ENCODE measurements at places on chromosomes 16 and 17.

DNA sequence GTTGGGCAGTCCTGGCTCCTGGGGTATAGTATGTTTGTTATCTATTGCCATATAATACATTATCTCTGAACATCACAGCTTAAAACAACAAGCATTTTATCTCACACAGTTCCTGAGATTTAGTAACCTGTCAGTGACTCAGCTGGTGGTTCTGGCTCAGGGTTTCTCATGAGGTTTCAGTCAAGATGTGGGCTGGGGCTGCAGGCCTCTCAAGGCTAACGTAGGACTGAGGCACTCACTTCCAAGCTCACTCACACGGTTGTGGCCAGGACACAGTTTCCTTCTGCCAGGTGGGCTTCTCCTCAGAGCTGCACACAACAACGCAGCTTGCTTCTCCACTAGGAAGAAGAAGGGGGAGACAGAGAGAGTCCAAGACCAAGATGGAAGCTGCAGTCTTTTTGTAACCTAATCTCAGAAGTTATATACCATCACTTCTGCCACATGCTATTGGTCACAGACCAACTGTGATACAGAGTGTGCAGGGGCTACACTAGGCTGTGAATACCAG, 10.3 kb upstream of the MED13 start:
- no peak for DNase-seq

GRCh38 chr16:79183571-79183970, 417.0 kb downstream of the MAF start:
- DNase-seq, result no peak

GRCh38 chr16:9042533-9042932, 48.9 kb upstream of the HAPSTR1 start:
- DNase-seq, result no peak

GRCh38 chr17:41635121-41636097, 11.0 kb upstream of the KRT17 start:
- no peak for DNase-seq

DNA sequence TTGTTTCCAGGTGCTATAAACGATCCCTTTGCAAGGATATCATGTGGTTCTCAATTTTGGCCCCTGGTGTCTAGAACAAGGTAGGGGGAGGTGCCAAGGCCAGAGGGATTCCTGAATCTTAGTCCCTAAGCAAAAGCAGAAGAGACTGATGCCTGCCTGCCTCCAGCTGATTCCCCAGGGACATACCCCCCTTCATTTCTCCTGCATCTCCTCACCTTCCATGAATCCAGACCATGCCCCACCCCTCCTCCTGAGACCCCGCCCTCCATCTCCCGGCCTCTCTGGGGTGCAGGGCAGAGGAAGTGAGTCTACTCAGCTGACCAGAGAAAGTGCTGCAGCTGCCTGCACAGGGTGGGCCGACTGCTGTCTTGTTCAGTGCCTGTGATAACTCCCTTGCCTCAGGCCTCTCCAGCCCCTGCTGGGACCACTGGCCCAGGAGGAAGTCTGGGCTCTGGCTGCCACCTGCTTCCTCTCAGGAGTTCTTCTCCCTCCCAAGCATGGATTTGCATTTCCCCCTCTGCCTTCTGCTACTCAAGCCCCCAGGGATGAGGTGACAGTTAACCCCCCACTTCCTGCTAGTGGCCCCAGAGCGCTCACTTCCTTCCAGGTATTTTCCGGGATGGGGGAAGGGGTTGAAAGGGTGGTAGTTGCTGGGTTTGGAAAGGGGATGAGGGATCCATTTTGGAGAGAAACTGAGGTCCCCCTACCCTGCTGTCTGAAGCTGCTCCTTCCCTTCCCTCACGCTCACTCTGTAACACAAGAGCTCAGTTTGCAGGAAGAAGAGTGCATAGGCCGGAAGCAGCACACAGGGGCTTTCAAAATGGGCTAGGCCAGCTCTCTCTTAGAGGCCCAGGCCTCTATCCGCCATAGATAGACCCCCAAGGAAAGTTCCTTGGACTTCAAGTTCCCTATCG, 10.5 kb upstream of the TSPOAP1 start:
- DNase-seq, result peak; percentile 89

GRCh38 chr17:78925662-78926555, 722 bp upstream of the TIMP2 start:
- no peak for DNase-seq

DNA sequence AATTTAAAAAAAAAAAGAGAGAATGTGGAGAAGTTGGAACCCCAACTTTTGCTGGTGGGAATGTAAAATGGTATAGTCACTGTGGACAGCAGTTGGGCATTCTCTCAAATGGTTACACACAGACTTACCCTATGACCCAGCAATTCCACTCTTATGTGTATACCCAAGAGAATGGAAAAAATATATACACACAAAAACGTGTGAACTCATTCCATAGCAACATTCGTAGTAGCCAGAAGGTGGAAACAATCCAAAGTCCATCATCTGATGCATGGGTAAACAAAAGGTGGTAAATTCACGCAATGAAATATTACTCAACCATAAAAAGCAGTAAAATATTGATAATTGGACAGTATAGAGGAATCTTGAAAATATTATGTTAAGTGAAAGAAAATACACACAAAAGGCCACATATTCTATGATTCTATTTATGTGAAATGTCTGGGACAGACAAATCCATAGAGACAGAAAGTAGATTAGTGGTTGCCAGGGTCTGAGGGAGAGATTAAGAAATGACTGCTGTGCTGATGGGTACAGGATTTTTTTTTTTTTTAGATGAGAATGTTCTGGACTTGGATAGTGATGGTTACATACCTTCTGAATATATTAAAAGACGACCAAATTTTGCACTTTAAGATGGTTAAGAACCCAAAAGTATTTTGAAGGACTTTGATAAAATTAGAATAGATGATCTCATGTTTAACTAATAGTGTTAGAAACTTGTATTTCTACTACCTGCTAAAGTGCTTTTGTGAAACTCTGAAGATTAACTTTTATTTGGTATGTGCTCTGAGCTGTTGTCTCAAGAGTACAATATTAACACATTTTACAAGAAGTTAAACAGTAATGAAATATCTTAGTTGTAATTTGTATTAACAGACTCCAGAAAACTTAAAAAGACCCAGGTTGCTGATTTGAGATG, 60.9 kb downstream of the MRTFB start:
- DNase-seq, result no peak

Data from hematopoietic multipotent progenitor cell treated with erythropoietin and hydrocortisone succinate and interleukin-3 and kit ligand, for 6 days (in vitro differentiated cells).